Heart left ventricle (tissue), 16 donors: ENCODE measurements at places on chromosomes 5 and 9. TPM values are rescaled to one million over a fixed set of nuclear protein-coding genes. Genes with fewer than 3 reads are reported as not detected.

PCDHGC4 gene
- 2.3 TPM for total RNA-seq

DNA sequence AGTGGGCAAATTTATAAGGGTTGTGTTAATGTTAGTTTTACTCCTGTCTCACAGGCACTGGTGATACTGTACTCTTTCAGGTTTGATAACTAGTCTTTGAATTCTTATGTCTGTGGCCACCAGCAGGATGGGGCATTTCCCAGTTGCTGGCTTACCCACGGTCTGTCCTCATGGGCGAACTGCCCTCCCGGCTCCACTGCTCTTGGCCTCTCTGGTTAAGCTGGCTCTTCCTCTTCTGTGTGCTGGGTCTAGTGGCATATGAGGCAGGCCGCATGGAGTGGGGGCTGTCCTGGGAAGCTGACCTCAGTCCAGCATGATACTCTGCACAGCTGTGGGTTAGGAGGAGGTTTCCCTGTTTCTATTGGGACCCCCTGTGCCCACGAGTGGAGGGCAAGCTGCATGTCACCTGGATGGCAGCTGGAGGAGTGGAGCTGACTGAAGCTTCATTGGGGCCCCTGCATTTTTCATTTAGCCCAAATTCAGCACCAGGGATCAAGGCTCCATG is 19.5 kb downstream of the PHF2 start:
- no peaks in the 10 kb centered on the region for H3K27me3 ChIP-seq
- H3K4me1 ChIP-seq: peaks cover 23% of the 10 kb centered on the region
- no peak overlapping the region for H3K4me3 ChIP-seq
- H3K36me3 ChIP-seq: no peaks in the 10 kb centered on the region
- no peak overlapping the region for H3K27ac ChIP-seq
- DNase-seq: no peak

DNA sequence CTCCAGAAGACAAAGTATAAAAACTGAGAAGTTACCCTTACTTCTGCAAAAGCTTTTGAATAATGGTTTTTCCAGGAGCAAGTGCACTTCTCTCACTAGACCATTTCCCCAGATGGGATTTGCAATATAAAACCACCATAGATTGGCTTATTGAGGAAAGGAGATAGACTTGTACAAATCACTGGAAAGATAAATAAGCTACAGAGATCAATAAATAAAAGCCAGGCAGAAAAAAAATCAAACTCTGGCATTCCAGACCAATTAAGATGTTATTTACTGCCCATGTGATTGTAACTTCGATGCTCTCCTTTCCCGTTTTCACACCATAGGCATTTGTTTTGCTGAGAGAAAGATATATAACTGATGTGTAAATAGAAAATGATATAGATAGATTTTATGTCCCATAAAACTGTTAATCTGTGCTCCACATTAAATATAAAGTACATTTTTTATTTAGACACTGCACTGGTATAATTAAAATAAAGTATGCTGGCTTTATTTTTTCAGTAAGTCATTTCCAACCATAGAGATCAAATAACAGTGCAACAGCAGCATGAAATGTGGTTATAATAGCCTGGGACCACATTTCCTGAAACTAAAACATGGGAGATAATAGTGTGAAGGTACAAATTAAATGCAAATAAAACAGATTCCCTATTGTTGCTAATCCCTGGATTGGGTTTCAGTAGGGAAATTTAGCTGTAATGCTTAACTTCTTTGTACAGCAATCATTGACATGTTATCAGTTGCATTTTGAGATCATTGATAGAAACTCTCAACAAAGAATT is 177.7 kb downstream of the NR2F1-AS1 start:
- no peak overlapping the region for H3K4me3 ChIP-seq
- no peak overlapping the region for H3K27ac ChIP-seq
- no peak for DNase-seq
- H3K4me1 ChIP-seq: no peaks in the 10 kb centered on the region
- H3K36me3 ChIP-seq: no peaks in the 10 kb centered on the region
- no peaks in the 10 kb centered on the region for H3K27me3 ChIP-seq

DNA sequence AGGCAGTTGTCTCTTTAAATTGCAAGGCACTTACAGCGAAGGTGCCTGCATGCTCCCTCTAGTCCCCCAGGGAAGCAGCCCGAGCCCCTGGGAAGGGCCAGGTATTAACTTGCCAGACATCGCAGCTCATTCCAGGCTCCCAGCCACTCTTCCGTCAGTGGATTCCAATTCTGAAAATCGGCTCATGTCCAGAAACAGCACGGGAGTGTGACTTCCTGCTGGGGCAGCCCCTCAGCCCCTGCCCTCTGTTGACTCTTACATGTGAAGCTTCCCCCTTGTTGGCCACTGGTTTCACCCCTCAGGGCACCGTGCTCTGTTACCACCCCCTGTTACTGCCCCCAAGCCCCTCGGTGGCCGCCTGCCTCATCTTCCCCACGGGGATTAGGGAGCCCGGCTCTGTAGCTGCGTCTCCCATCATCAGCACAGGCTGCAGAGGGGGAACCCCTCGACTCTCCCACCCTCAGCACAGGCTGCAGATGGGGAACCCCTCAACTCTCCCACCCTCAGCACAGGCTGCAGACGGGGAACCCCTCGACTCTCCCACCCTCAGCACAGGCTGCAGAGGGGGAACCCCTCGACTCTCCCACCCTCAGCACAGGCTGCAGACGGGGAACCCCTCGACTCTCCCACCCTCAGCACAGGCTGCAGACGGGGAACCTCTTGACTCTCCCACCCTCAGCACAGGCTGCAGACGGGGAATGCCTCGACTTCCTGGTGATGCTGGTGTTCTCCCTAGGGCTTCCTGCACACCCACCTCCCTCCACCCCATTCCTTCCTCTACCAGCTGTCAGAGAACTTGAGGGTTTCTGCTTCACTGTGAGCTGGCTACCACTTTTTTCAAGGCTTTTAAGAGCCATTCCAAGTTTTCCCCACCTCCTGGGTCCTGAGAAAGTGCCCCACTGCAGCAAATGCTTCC is 11.1 kb upstream of the CACNA1B start:
- H3K4me3 ChIP-seq: no peak overlapping the region
- no peaks in the 10 kb centered on the region for H3K27me3 ChIP-seq
- no peaks in the 10 kb centered on the region for H3K4me1 ChIP-seq
- DNase-seq: no peak
- no peaks in the 10 kb centered on the region for H3K36me3 ChIP-seq
- H3K27ac ChIP-seq: no peak overlapping the region

GRCh38 chr5:134510970-134511795 is 14.3 kb upstream of the JADE2 start:
- H3K36me3 ChIP-seq: no peaks in the 10 kb centered on the region
- H3K27me3 ChIP-seq: no peaks in the 10 kb centered on the region
- H3K4me1 ChIP-seq: peaks cover 8% of the 10 kb centered on the region
- no peak overlapping the region for H3K27ac ChIP-seq

DNA sequence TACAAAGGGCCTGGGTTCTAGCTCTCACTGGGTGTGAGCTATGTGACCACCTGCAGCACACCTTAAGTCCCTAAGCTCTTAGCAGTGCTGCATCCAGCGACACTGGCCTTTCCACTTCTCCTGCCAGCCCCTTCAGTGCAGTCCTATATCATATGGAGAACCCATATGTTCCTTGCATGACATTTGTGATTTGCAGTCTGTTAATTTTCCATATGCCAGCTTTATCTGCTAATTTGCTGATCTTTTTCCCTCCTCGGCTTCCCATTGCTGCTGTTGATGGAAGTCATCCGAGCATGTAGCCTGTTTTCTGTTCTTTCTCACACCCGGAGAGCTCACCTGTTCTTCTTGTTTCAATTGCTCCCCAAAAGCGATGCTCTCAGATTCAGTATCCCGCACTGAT is 23.2 kb downstream of the PRDM6 start:
- no peaks in the 10 kb centered on the region for H3K4me1 ChIP-seq
- DNase-seq: no peak
- no peaks in the 10 kb centered on the region for H3K27me3 ChIP-seq
- H3K36me3 ChIP-seq: no peaks in the 10 kb centered on the region
